ENCODE measurements at places on chromosomes 11 and 22.

GRCh38 chr22:30879415-30879797 lies 89.2 kb downstream of the MORC2 start:
- DNase-seq: no peak

DNA sequence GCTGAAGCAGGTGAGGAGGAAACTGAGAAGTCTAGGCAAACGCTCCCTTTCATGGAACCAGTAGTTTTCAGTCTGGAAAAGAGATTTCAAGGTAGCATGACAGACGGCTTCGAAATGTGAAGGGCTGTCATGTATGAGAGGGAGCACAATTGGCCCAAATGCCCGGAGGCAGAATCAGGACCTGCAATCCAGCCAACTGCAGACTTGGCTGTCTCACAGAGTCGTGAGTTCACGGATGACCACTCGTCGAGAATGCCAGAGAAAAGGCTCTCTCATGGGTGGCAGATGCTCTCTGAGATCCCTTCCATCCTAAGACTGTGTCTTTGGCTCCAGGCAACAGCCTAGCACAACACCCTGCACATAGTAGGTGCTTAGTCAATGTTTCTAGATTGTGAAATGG lies 134.8 kb downstream of the DSCAML1 start:
- DNase-seq: no peak

GRCh38 chr11:105152560-105152959 lies 13.0 kb upstream of the CARD18 start:
- no peak for DNase-seq

DNA sequence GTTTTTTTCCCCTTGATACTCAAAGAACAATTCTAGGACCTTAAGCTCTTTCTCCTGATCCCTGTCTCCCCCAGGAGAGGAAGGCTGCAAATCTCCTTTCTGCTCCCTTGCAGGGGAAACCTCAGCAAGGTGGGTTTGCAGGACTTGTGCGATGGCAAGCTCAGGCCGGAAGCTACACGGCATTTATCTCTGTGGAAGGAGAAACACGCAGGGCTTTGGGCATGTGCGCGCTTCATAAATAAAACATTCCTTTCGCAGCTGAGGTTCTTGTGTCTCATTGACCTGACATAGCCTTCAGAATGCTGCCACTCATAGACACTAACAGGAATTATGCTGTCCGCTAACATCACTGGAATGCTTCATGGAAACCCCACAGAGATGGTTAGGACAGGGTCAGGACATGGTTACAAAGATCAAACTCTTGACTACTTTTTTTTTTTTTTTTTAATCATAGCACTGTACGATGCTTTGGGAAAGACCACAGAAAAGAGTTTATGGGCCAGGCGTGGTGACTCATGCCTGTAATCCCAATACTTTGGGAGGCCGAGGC lies 42.6 kb downstream of the SLN start:
- DNase-seq: no peak
